SJCRH30 (cell line): ENCODE measurements at places on chromosomes 11 and 22.

- no peaks in the 10 kb centered on the region for H3K27me3 ChIP-seq
- H3K4me3 ChIP-seq, result no peak overlapping the region
- no peak overlapping the region for H3K27ac ChIP-seq
- peaks cover 3% of the 10 kb centered on the region; the same call in 1 of the 2 replicates for H3K36me3 ChIP-seq
Observed at GRCh38 chr11:12770966-12771597, 96.9 kb downstream of the TEAD1 start.

DNA sequence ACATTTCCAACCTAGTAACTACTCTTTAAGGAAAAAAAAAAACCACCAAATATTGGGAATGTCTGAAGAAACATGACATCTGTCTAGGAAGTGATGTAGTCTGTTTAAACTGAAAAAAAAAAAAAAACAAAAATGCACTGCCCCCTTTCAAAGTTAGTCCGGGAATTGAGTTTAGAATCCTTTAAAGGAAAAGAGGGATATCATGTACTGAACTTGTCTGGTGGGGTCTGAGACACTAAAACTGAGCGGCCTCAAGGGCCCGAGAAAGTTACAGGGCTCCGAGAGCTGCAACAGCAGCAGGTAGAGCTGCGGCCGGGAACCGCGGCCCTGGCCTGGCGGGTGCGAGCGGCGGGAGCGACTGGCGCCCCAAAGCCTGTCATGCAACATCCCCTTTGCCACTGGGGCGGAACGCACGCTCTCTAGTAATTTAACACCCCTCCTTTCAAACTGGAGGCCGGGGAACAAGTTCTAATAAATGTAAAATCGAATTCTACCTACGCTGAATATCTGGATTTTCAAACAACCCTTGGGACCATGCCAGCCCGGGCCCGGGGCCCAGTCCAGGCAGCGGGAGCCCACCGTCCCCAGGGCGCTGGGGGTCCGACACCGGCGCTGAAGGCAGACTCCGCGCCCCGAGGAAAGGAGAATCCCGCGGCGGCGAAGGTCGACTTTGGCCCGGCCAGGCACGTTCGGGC lies 736 bp downstream of the RDX start:
- H3K27me3 ChIP-seq, result no peaks in the 10 kb centered on the region
- H3K4me3 ChIP-seq, result peak overlapping the region; percentile 97
- H3K4me1 ChIP-seq, result peaks cover 7% of the 10 kb centered on the region; the same call in 1 of the 2 replicates
- H3K36me3 ChIP-seq, result no peaks in the 10 kb centered on the region
- H3K27ac ChIP-seq, result peak overlapping the region; percentile 97

- H3K36me3 ChIP-seq, result no peaks in the 10 kb centered on the region
- peaks cover 15% of the 10 kb centered on the region for H3K4me1 ChIP-seq
- H3K27ac ChIP-seq, result no peak overlapping the region
- H3K27me3 ChIP-seq, result no peaks in the 10 kb centered on the region
- no peak overlapping the region for H3K4me3 ChIP-seq
Observed at GRCh38 chr11:46055371-46055770, 65.9 kb downstream of the PHF21A start.

- no peaks in the 10 kb centered on the region for H3K27me3 ChIP-seq
- H3K4me1 ChIP-seq, result no peaks in the 10 kb centered on the region
- no peak overlapping the region for H3K4me3 ChIP-seq
- no peak for DNase-seq
- H3K27ac ChIP-seq, result no peak overlapping the region
- no peaks in the 10 kb centered on the region for H3K36me3 ChIP-seq
Observed at GRCh38 chr11:65452806-65453490, 30.4 kb downstream of the NEAT1 start.

GRCh38 chr11:76067099-76067498 lies 139.2 kb downstream of the WNT11 start:
- H3K36me3 ChIP-seq, result no peaks in the 10 kb centered on the region
- H3K4me1 ChIP-seq, result no peaks in the 10 kb centered on the region
- H3K4me3 ChIP-seq, result no peak overlapping the region
- H3K27me3 ChIP-seq, result no peaks in the 10 kb centered on the region
- DNase-seq, result no peak
- H3K27ac ChIP-seq, result no peak overlapping the region

DNA sequence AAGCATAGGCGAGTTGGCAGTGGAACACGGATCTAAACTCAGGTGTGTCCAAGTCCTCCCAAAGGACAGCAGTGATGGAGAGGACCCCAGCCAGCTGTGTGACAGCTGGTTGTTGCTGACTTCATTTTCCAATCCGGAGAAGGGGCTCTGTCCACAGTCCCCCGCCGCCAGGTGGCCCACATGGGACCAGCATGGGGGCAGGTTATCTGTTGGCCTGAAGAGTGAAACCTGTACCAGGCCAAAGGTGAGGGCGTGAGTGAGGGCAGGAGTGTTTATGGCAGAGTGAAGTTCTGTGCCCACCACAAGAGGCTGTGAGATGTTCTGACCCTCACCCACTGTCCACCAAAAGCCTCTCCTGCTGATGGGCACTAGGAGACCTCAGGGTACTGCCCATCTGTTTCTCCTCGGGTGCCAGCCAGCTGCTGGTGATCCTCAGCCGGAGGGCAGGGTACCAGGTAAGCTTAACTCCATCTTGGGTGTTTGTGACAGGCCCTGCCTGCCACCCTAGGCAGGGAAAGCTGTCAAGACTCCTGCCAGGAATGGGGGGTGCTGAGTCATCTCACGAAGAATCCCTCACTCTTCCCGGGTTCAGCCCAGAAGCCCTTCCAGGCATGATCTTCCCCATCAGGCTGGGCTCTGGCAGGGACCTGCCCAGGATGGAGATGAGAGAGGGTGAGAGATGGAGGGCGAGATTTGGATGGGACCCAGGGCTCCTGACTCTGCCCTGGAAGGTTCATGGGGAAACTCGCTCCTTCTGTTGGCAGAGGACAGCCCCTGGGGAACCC lies 15.5 kb upstream of the TAB1 start:
- no peak overlapping the region for H3K4me3 ChIP-seq
- H3K27ac ChIP-seq, result no peak overlapping the region
- H3K27me3 ChIP-seq, result no peaks in the 10 kb centered on the region
- no peak for DNase-seq

GRCh38 chr11:128522943-128523518 lies 64.3 kb downstream of the ETS1 start:
- H3K27me3 ChIP-seq, result no peaks in the 10 kb centered on the region
- peaks cover 23% of the 10 kb centered on the region for H3K4me1 ChIP-seq
- peak overlapping the region; percentile 85 for H3K4me3 ChIP-seq
- peak overlapping the region; percentile 99 for H3K27ac ChIP-seq
- no peak for DNase-seq

DNA sequence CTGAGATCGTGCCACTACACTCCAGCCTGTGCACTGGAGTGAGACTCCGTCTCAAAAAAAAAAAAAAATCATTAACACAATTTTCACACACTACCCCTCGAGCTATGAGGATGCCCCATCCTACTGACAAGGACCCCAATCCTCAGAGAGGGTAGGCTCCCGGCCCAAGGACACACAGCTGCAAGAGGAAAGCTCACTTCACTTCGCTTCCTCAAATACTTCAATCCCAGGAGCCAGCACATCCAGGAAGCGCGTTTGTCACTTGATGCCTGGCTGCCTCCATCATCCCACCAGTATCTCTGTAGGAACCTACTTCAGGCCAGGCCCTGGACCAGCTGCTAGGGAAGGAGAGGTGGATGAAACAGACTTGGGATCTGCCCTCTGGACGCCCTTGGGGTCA lies 144.0 kb downstream of the CRYBB2 start:
- H3K27ac ChIP-seq, result no peak overlapping the region
- DNase-seq, result no peak
- H3K27me3 ChIP-seq, result no peaks in the 10 kb centered on the region
- H3K36me3 ChIP-seq, result peaks cover 28% of the 10 kb centered on the region
- no peaks in the 10 kb centered on the region for H3K4me1 ChIP-seq

DNA sequence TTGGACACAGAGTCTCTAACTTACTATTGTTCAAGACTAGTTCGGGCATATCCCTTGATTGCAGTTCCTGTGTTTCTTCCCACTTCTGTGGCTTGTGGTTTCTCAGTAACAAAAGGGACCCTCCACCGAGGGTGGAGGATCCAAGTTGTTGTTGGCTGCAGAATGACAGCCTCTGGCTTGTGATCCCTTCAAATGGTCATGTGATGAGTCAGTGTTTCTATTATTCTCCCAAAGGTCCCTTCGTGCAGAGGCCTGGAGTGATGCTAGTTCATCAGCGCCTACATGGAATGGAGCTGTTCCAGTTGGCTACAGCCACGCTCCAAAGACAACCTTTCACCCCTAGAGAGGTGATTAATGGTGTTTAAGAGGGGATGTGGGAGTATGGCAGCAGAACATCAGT lies 2.6 kb upstream of the VWCE start:
- no peaks in the 10 kb centered on the region for H3K4me1 ChIP-seq
- no peak overlapping the region for H3K4me3 ChIP-seq
- peak; percentile 16 for DNase-seq
- no peaks in the 10 kb centered on the region for H3K27me3 ChIP-seq
